Naive thymus-derived CD4-positive, alpha-beta T cell (primary cell): ENCODE measurements at places on chromosomes 7 and 10. TPM values are rescaled to one million over a fixed set of nuclear protein-coding genes. Genes with fewer than 3 reads are reported as not detected.

INHBA gene
- total RNA-seq, result 0.34 and 0.41 TPM in 2 replicates

GRCh38 chr10:14624600-14624999 is 150.1 kb downstream of the FAM107B start:
- H3K4me3 ChIP-seq, result no peak overlapping the region
- H3K27me3 ChIP-seq, result no peaks in the 10 kb centered on the region
- H3K36me3 ChIP-seq, result no peaks in the 10 kb centered on the region

- DNase-seq, result no peak
- no peaks in the 10 kb centered on the region for H3K27me3 ChIP-seq
- H3K4me1 ChIP-seq, result no peaks in the 10 kb centered on the region
- no peak overlapping the region for H3K4me3 ChIP-seq
- H3K27ac ChIP-seq, result no peak overlapping the region
These were observed 195.0 kb upstream of the STK17A start for GRCh38 chr7:43387932-43388331.

DNA sequence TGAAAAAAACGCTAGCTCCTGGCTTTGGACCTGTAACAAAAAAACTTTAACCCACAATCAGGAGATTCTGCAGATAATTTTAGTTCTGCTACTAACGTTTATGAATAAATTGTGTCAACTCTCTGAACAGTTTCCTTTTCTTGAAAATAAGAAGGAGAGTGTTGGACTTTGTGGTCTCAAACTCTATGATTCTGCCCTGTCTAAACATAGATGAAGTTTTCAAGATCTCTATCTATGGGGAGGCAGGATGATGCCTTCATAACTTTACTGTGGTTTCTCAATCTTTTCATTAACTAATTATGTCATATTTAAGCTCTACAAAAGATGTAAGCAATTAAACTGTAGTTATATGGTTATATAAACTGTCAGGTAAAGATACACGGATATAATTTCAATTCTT is 162.0 kb downstream of the REEP3 start:
- H3K4me3 ChIP-seq, result no peak overlapping the region
- H3K4me1 ChIP-seq, result no peaks in the 10 kb centered on the region
- no peak overlapping the region for H3K27ac ChIP-seq
- H3K27me3 ChIP-seq, result no peaks in the 10 kb centered on the region

GRCh38 chr10:36801660-36802059 is 323.7 kb upstream of the ANKRD30A start:
- H3K27ac ChIP-seq, result no peak overlapping the region
- H3K36me3 ChIP-seq, result no peaks in the 10 kb centered on the region
- H3K4me1 ChIP-seq, result no peaks in the 10 kb centered on the region
- no peak overlapping the region for H3K4me3 ChIP-seq
- H3K27me3 ChIP-seq, result no peaks in the 10 kb centered on the region
- no peak for DNase-seq

H2BK1 gene
- 1.8 TPM for total RNA-seq

MRPL32 gene
- 54.4 and 55.0 TPM in 2 replicates for total RNA-seq

WNT2 gene
- not detected for total RNA-seq

FFAR4 gene
- not detected for total RNA-seq

DNA sequence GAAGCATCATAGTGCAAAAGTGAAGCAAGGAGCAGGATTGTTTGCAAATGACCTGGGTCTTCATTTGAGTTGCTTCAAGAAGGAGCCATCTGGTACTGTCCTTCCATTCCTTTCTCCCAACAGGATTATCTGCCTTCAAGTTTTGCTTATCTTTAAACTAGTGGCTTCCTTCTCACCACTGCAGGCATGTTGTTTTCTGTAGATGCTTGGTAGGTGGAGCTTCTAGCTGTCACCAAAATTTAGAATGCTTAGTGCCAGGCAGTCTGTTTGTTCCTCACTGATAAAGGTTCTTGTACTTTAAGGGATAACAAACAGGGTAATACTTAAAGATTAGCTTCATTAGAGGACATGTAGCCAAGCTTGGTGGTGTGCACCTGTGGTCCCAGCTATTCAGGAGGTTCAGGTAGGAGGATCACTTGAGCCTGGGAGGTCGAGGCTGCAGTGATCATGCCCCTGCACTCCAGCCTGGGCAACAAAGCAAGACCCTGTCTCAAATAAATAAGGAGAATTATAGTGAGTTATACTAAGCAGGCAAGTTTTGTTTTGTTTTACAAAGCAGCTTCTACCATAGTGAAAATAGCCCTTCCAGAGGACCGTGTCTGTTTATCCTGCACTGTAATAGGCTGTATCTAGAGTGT is 5.7 kb downstream of the ARL5B start:
- H3K27me3 ChIP-seq, result no peaks in the 10 kb centered on the region
- H3K36me3 ChIP-seq, result peaks cover 18% of the 10 kb centered on the region
- H3K4me3 ChIP-seq, result no peak overlapping the region
- H3K4me1 ChIP-seq, result peaks cover 11% of the 10 kb centered on the region
- no peak for DNase-seq

- DNase-seq, result no peak
- H3K27me3 ChIP-seq, result no peaks in the 10 kb centered on the region
- H3K36me3 ChIP-seq, result no peaks in the 10 kb centered on the region
- H3K4me3 ChIP-seq, result no peak overlapping the region
These were observed 155.7 kb downstream of the SORCS3 start for GRCh38 chr10:104796823-104797222.

DNA sequence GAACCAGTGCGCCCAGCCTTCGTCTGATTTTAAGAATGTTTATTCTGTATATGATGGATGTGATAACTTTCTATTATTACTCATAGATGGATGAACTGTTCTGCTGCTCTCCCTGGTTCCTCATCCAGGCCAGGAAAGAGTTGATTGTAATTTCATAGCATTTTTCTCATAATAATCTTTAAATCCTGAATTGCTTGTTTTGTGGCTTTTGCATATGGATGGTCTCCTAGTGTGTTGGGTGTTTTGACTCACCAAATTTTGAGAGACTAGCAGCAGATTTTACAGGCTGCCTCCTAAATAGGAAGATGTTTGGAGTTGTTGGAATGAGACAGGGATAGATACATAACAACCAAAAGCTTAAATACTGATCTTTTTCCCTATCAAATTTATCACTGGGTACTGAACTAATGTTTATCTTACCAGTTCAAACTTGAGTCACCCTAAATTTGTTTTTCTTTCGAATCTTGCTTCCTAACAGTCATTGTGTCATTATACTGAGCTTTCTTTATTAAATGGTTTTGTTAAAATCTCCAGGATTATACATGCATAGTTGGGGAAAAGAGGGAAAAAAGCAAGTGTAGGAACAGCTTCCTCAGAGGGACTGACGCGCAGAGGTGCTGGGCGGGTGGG is 106.0 kb upstream of the GATA3 start:
- H3K27ac ChIP-seq, result no peak overlapping the region
- H3K4me3 ChIP-seq, result no peak overlapping the region
- H3K27me3 ChIP-seq, result no peaks in the 10 kb centered on the region
- no peaks in the 10 kb centered on the region for H3K4me1 ChIP-seq

APBB1IP gene
- 88.0 TPM for total RNA-seq

SP8 gene
- total RNA-seq, result not detected

DNA sequence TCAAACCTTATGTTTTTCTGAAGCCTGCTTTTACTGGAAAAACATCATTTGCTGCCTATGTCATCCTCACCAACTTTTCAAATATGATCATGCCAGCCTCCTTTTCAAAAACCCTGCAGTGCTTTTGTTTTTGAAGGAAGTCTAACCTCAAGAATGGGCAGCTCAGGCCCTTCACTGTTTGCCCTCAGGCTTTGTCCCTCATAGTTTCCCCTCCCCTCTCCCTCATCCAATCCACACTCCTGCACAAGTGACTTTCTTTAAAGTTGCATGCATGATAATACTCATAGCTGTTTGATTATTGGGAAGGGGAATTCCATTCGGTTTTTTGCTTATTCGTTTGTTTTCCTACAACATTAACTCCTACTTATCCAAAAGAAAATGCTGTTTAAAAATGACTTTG is 219.4 kb downstream of the SEMA3E start:
- H3K4me1 ChIP-seq, result no peaks in the 10 kb centered on the region
- no peak for DNase-seq
- no peaks in the 10 kb centered on the region for H3K27me3 ChIP-seq
- H3K36me3 ChIP-seq, result no peaks in the 10 kb centered on the region
- H3K27ac ChIP-seq, result no peak overlapping the region
- H3K4me3 ChIP-seq, result no peak overlapping the region

HOXA4 gene
- not detected for total RNA-seq

DNA sequence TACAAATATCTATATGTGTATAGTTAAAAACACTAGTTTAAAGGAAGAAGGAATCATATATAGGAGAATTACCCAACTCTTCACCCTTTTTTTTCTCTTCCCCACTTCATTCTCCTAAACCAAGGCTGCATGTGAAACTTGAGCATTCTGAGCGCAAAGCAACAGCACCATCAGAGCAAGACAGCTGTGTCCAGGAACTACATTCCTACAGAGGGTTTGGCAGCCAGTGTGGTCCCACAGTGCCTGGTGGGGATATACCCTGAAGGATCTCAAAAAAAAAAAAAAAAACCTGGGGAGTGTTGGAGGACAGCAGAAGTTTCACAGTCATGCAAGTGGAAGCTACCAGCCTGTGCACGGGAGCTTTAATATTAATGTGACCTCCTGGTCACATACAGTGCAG is 310.4 kb downstream of the CTNNA3 start:
- DNase-seq, result no peak
- no peaks in the 10 kb centered on the region for H3K4me1 ChIP-seq
- H3K27me3 ChIP-seq, result no peaks in the 10 kb centered on the region
- H3K27ac ChIP-seq, result no peak overlapping the region
- no peak overlapping the region for H3K4me3 ChIP-seq
- H3K36me3 ChIP-seq, result no peaks in the 10 kb centered on the region
